Activated T-cell treated with anti-CD3 and anti-CD28 coated beads for 4 hours (primary cell): ENCODE measurements at places on chromosomes 1 and 21.

GRCh38 chr1:57474137-57474750 lies 50.4 kb upstream of the DAB1 start:
- no peak for DNase-seq

- DNase-seq = no peak
Observed at GRCh38 chr1:233503366-233503954, 110.4 kb upstream of the KCNK1 start.

DNA sequence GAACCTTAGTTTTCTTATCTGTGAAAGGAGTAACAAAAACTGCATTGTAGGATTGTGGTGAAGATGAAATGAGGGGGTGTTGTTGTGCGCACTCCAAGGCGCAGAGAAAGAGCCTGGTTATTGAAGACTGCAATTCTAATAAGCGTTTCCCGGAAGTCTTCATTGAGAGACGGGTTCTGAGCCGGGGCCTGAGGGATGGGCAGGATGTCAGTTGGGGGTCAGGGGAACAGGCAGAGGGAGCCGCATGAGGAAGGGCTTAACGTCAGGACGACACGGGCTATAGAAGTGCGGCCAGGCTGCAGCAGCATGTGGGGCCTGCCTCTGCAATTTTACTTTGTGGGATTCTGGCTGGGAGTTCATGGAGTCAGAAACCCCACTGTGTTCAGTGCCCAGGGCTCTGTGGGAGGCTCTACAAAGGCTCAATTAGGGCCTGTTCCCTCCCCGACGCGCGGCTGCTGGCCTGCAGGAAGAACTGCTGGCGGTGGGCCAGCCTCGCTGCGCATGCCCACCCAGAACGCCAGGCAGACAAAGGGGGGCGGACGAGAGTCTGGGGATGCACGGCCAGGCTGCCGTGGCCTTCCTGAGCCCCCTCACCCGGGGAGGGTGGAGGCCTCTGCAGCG lies 20.7 kb downstream of the TRIM62 start:
- no peak for DNase-seq

GRCh38 chr1:27496604-27497155 lies 6.7 kb upstream of the WASF2 start:
- no peak for DNase-seq

DNA sequence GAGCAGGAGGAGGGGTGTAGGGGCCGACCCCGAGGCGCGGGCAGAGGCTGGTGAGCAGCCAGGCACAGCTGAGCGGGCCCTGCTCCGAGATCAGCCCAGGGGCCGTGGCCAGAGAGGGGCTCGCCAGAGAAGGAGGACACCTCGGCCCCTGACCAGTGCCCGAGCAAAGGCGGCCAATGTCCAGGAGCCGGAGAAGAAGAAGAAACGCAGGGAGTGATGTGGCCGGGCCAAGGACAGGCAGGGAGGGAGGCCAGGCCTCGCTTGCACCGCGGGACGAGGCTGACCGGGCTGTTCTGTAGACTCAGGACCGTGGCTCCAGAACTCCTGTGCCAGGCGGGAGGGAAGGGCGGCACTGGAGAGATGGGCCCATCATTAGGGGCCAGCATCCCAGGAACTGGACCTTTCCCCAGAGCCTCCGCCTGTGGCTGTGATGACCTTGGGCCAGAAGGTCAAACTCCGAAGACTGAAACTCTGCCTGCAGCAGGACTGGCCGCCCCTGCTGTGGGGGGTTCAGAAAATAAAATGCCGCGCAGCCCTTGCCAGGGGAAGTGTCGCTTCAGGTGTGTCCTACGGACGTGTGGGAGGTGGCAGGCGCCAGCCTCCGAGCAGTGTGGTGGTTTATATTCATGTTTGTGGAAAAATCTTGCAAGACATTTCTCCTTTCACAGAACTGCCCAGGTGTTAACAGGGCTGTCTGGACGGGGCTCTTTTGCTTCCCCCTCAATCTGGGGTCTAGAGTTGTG lies 14.4 kb downstream of the RRP1 start:
- DNase-seq = no peak

DNA sequence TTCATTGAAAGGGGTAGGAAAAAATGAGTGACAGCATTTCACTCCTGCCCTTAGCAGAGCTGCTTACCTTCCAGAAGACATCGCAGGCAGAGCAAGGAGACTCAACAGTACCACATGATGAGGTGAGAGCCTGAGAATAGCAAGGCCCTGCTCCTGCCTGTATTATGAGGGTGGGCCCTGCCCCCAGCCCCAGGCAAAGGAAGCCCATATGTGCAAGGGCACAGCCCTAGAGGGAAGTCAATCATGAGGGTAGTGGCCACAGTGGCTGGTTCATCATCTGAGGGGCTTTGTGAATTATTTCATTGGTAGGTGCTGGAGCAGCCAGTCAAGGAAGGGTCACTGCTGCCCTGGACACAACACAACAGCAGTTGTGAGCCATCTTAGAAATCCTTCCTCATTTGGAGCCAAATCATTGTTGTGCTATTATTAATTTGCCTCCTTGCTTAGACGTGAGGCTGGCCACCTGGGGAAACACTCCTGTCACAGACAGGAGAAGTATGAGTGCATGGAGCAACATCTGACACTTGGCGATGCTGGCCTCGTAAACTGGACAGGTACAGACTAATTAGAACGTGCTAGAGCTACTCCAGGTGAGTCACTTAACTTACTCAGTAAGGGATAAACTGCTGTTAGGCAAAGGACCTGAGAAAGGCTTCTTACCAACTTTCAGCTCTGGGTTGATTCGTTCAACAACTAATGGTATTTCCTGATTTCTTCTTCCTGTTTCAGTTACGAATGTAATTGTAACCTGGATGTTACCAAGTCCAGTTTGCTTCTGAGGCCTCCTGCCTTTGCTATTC lies 22.7 kb upstream of the ACBD6 start:
- no peak for DNase-seq

DNA sequence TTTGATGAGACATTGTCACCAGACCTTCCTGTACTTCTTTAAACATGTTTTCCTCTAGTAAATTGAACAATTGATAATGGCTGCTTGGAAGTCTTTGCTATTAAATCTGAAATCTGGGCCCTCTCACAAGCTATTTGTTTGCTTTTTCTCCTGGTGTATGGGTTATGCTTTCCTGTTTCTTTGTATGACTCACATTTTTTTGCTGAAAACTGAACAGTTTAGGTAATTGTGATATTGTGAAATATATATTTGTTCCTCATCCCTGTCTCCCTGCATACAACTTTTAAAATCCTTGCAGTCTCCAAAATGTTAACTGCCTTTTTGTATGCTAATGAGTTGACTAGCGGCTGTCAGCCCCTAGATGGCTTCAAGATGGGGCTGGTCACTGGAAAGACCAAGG lies 61.6 kb downstream of the MAP3K21 start:
- DNase-seq = no peak

GRCh38 chr1:231778009-231778719 lies 151.6 kb downstream of the DISC1 start:
- DNase-seq = no peak

GRCh38 chr21:44275041-44275440 lies 10.6 kb upstream of the AIRE start:
- DNase-seq = no peak

DNA sequence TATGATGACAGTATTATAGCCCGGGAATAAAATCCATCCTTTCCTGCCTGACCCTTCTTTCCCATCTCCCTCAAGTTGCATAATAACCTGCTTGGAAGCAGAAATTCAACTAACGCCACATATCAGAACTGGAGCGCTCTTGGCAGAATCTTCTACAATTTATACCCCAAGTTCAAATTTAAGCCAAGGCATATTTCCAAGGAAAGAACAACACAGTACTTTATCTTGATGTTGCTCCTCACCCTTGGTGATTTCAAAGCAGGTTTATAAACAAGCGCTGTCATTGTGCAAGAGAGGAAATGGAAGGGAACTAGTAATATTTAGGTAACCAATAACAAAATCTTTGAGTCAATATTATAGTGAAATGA lies 38.0 kb upstream of the PTGFRN start:
- no peak for DNase-seq

GRCh38 chr1:115237507-115237906 lies 100.5 kb downstream of the NGF start:
- DNase-seq = no peak

DNA sequence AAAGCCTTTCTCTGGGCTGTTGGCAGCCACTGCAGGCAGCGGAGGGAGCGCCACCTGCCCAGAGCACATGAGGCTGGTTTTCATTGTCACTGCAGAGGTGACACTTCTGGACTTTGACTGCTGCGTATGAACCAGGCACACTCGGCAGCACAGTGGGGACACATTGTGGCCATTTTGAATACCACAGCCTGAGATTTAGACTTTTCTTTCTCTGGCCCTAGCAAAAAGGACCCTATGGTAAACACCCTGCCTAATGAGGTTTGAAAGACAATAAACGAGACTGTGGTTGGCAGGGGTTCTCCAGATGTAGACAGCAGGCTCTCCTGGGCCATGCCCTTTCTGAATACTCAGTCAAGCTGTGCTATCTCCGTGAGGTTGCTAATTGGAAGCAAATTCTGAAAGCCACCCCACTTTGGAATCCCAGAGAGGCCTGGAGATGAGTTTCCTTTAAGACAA lies 12.0 kb upstream of the KCNE2 start:
- DNase-seq = no peak

DNA sequence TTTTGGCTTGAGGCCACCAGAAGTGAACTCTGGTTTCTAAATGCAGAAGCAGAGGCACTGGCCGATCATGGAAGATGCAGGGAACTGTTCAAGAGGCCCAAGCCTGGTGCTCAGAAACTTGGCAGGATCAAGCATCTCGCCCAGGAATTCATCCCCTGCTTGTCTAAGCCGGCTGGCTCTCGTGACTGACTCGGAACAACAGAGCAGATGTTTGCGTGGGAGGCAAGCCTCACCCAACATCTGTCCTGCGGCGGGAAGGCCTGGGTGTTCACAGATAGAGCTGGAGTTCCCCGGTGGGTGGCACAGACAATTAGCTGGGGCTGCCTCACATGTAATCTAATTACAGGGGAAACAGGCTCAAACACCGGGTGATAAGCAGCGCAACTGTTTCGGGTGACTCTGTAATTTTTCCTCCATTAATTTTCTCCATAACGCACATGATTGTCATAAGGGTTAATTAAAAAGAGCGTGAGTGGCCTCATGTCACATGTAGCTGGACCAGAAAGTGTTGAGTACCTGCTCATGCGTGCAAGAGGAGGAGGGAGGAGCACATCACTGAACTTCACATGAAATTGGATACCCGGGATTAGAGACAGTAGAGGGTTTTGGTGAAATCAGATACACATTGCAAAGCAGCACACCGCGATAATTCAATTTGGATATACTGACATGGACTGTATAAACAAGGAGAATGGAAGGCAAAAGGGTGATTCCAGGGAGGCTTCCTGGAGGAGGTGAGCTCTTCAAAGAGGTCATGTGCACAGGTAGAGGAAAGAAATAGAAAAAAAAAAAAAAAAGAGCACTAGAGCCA lies 180.0 kb downstream of the ETS2 start:
- DNase-seq = peak; percentile 11

DNA sequence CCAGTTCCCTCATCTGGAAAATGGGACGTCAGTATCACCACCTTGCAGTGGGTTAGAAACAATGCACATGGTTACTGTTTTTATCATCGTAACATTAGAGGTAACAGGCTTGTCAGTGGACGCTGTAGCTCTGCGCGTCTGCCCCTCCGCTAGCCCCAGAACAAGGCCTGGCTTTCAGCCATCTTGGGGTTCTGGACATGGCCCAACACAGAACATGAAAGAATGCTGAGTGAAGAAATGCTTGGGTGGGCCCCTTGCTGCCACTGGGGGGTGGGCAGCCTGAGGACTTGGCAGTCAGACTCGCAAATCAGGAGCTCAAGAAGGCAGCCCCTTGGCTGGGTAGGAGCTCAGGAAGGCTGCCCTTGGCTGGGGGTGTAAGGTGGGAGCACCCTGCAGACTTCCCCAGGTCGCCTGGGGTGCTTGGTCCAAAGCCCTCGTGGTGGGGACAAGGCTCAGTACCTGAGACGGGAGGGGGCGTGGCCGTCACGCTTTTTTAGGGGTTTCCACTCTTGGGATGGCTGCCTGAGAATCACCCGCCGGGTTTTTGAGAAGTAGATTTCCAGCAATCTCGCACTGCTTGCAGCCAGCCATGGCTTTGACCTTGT lies 51.7 kb downstream of the SLC37A1 start:
- DNase-seq = no peak

DNA sequence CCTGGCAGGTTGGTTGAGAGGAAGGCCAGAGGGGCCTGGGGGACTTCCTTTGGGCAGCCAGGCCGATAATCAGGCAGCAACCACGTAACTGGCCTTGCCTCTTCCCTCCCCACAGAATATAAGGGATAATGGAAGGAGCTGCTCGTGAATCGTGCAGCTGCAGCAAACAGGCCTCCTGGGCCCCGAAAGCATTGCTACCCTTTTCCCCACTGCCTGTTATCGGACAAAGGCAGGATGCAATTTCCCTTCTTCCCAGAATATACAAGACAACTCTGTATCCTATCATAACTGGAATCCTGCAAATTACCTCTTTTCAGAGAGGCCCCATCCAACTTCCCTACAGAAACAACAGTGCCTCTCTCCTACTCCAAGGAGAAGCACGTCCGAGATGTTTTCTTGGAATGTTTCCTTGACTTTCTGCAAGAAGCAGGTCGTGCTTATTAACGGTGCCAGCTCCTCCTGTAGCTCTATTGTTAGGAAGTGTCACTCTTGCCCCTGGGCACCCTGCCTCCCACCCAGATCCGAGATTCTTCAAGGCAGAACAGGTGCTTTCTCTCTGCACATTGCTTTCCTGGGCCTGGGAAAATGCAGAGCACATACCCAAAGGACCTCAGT lies 106.0 kb upstream of the TIAM1 start:
- DNase-seq = no peak

- no peak for DNase-seq
Observed at GRCh38 chr1:213826891-213827290, 160.9 kb upstream of the PROX1 start.

DNA sequence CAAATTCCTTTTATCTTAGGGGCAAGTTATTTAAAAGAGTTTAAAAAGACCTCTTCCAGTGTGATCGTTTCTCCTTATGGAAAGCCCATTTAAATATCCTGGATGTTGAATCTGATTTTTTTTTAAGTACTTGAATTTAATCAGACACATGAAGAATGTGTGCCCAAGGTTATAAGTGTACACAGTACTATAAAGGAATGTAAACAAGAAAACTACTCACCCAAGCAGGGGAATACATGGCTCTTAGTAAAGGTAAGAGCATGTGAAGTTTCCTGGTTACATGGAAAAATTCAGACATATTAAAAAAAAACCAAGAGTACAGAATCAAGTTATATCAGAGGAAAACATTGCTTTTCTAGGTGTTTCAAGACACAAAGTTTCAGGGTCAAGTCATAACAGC lies 546.9 kb downstream of the MATN1 start:
- no peak for DNase-seq

- DNase-seq = no peak
Observed at GRCh38 chr1:183226963-183227362, 40.9 kb downstream of the LAMC2 start.

DNA sequence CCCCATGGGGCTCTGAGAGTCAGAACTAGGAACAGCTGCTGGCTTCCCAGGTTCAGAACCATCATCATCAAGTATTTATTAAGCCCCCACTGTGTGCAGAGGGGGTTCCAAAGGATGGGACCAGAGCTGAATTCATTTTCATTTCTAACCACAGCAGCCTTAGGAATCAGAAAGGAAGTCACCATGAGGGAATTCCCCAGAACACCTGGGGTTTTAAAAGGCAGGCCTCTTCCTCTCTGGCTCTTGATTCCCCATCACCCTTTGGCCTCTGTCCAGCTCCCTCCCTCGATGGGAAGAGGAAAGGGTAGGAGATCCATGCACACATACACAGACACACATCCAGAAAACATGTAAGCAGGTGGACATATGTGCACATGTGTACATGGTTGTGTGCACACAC lies 1.3 kb upstream of the KCNN3 start:
- DNase-seq = no peak

- DNase-seq = no peak
Observed at GRCh38 chr1:173161510-173162221, 45.5 kb downstream of the TNFSF4 start.
